Fibroblast of the conjunctiva (primary cell): ENCODE measurements at places on chromosomes 2 and 18.

GRCh38 chr2:104872866-104873688 lies 19.2 kb downstream of the POU3F3 start:
- DNase-seq = peak; percentile 62

DNA sequence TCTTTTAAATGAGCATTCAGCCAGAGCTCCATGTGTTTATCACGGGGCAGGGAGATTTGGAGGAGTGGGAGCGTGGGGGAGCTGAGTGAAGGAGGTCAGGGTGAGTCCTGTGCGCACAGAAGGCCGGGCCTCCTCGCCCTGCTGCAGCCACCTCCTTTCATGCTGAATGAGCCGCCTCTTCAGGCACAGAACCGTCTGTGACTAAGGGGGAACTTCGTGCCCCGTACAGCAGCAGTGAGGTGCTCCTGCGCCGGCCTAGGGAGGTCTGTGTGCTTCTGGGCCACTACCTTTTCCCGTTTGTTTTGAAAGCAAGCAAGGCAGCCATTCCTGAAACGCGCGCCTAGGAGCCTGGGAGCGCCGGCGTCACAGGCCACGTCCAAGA lies 27.1 kb upstream of the ZNF516 start:
- no peak for DNase-seq

- DNase-seq = no peak
These were observed 233.7 kb downstream of the HDAC4 start for GRCh38 chr2:239167011-239167673.

DNA sequence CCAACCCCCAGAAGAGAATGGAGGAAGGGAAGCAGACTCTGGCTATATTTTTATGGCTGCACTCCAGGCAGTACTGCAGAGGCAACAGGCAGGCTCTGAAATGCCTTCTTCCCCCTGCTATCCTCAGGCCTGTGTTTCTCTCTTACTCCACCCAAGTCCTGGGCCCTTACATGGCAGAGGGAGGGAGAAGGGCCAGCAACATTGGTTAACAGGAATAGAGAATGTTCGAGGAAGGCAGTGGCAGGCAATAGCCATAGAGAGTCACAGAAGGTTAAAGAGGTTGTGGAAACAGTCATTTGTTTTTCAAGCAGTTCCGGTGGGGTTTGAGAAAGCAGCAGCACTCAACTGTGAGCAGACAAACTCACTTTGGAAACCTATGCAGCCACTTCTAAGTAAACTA lies 15.1 kb upstream of the DARS1 start:
- no peak for DNase-seq

- no peak for DNase-seq
These were observed 119.5 kb upstream of the PARD3B start for GRCh38 chr2:204425821-204426220.

- no peak for DNase-seq
These were observed 162.2 kb upstream of the PGAP1 start for GRCh38 chr2:197088694-197089093.

DNA sequence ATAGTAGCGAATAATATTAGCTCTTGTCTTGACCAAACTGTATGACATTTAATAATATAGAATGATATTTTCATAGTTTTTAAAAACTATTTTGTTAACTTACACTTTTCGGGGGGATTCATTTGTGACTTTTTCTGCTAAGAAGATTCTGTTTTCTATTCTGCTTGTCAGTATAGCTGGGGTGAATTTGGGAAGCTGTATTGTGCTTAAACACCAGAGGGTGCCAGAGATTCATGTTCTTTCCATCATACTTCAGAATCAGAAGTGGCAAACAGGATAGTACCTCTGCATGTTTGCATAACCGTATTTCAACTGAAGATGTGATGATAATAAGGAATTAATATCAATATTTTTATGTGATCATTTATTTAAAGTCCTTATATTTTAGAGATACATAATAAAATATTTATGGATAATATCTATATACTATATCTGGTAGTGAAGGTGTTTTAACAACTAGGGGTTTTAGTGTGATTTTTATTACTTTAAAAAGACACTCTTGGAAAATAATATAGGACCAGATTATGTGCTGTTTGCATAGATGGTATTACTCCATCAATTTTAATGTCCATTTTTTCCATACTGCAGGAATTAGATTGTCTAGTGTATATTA lies 81.0 kb downstream of the TAF4B start:
- DNase-seq = peak; percentile 44

GRCh38 chr18:3118195-3119010 lies 101.4 kb downstream of the MYOM1 start:
- DNase-seq = no peak

DNA sequence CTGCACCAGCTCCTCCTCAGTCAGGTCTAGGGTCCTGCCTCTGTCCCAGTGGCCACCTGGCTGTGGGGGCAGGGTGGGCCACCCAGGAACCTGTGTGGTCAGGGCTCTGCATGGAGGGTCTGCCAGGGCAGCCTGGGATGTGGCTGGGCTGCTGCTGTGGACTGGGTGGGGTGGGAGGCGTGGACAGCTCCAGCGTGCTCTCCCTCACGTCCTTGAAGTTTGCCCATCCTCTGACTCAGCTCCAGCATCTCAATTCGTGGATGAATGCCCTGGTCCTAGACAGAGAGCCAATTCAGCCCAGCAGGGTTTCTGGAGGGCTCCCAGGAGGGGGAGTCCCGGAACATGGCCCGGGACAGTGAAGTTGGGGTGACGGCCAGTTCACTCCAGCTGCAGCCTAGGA lies 64.3 kb upstream of the EPAS1 start:
- DNase-seq = no peak

DNA sequence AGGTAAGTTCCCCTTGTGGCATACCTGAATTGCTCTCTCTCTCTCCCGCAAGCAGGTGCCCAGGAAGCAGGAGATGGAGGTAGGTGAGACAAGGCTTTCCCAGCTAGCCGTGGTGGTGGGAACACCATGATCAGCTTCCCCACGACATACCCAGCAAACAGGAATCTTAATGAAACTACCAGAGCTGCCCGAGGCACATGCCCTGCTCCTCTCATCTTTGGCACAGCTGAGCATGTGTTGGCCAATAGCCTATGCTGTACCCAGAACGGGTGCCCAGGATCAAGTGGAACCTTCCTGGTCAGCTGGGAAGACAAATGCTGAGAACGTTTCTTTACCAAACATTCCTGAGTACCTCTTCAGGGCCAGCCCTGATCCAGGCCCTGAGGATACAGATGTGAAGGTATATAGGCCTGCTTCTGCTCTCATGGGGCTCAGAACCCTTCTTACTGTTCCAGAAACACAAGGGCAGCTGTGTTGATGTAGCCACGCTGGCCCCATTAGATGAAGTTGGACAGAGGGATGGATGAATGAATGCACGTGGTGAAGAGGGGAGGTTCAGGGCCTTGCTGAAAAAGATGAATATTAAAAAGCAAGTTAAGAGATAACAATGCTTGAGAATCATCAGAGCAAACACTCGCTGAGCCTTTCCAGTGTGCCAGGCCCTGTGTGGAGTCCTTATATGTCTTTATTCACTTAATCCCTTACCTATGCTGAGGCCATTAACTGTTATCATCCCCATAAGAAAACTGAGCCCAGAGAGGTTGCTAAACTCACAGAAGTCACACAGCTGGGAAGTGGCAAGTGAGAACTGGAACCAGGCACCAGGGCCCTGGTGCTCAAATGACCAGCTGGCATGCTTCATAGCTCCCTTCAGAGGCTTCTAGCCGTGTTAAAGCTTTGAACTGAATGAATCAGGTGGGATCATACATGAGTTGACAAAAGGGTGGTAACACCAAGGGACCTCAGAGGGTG lies 68.8 kb upstream of the TMEM247 start:
- no peak for DNase-seq

GRCh38 chr2:28389399-28390240 lies 3.0 kb upstream of the FOSL2 start:
- DNase-seq = no peak

DNA sequence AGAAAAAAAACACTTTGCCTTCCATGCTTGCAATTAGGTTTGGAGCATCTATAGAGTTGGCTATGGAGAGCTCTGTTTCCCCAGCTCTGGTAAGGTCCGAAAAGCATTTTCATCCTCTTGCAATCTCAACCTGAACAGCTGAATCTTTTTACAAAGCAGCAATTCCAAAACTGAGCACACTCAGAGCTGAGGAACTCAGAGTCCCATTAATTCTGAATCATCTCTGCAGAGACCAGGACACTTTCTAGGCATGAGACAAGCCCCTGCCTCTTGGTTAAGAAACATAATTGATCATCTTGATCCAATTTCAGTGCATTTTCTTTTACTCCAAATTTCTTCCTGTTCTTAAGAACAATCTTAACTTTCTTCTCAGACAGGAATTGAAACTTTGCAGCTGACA lies 4.2 kb downstream of the CNGA3 start:
- no peak for DNase-seq

GRCh38 chr2:132776287-132776686 lies 106.3 kb upstream of the LYPD1 start:
- DNase-seq = no peak

GRCh38 chr2:50786345-50786744 lies 245.6 kb downstream of the NRXN1 start:
- no peak for DNase-seq
